Heart left ventricle (tissue), 16 donors: ENCODE measurements at places on chromosomes 6 and 20. TPM values are rescaled to one million over a fixed set of nuclear protein-coding genes. Genes with fewer than 3 reads are reported as not detected.

GRCh38 chr6:136405420-136406029 lies 115.9 kb upstream of the BCLAF1 start:
- DNase-seq, result no peak

SYNDIG1 gene
- total RNA-seq, result 29.3 TPM

DNA sequence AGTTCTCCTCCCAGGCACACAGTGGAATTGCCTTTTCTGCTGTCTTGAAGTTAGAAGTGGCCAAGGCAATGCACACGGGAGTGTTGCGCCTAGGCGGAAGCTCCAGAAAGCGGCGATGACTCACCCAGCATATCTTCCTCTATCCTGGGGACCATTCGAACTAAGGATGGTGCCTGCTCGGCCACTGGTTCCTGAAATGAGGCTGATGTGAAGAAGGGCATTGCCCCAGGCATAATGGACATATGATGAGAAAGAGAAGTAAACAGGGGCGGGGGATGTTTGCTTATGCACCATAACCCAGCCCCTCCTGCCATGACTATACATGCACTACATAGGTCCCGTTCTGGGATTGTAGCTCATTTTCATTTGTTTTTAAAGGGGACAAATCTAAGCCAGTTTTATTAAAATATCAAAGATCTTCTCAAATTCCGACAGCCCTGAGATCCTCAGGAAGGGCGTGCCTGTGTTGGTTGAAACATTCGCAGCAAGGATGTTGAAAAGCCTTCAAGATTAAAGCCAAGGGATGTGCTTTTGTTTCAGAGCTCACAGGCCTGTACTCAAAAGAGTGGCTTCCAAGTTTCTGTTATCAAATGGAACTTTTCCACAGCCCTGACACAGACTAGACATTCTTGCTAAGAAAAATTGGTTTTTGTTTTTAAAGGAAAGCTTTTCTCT lies 218.5 kb downstream of the LY86 start:
- DNase-seq, result peak; percentile 59

SPTLC3 gene
- total RNA-seq, result 5.5 TPM

ANGPT4 gene
- total RNA-seq, result not detected
